HEK293T (cell line): ENCODE measurements at places on chromosomes 5 and 9.
A peak's percentile ranks its signal among the peaks of the same experiment; 100 is the strongest.

DNA sequence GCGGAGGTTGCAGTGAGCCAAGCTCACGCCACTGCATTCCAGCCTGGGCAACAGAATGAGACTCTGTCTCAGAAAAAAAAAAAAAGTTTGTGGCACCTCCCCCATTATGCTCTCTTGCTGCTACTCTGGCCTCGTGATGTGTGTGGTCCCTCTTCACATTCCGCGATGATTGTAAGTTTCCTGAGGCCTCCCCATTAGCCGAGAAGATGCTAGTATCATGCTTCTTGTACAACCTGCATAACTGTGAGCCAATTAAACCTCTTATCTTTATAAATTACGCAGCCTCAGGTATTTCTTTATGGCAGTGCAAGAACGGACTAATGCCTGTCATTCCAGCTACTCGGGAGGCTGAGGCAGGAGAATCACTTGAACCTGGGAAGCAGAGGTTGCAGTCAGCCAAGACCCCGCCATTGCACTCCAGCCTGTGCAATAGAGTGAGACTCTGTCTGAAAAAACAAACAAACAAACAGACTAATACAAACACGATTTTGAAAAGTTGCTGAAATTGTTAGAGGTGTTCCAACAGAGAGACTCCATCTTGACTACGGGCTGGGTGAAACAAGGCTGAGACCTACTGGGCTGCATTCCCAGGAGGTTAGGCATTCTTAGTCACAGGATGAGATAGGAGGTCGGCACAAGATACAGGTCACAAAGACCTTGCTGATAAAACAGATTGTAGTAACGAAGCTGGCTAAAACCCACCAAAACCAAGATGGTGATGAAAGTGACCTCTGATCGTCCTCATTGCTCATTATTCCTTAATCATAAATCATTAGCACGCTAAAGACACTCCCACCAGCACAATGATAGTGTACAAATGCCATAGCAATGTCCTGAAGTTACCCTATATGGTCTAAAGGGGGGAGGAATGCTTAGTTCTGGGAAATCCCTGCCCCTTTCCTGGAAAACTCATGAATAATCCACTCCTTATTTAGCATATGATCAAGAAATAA is 8.3 kb upstream of the AFF4 start:
- DNase-seq, result no peak

GRCh38 chr9:130626249-130626996 is 38.0 kb upstream of the PRDM12 start:
- peak; percentile 32 for DNase-seq

- no peak for DNase-seq
These were observed 28.4 kb upstream of the TLE1 start for GRCh38 chr9:81717747-81718077.

DNA sequence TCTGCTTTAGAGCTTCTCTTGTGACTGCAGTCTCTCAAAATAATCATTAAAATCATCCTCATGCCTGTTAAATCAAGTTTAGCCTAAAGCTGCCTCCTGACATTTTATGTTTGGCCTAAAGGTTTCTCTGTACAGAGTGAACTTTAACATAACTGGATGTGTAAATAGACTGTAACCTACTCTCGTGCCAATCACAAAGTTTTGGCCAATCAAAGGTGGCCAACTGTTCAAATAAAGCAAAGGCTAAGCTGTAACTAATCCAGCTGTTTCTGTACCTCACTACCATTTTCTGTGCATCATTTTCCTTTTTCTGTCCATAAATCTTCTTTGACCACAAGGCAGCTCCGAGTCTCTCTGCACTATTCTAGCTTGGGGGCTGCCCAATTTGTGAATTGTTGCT is 86.2 kb downstream of the GCNT1 start:
- no peak for DNase-seq

- DNase-seq, result no peak
These were observed 287.7 kb downstream of the FER start for GRCh38 chr5:109035436-109035835.

- DNase-seq, result no peak
These were observed 98.4 kb downstream of the TARS1 start for GRCh38 chr5:33539212-33539611.

GRCh38 chr5:53389093-53389492 is 91.3 kb upstream of the FST start:
- no peak for DNase-seq

GRCh38 chr5:62589504-62589903 is 10.9 kb downstream of the LRRC70 start:
- DNase-seq, result no peak

DNA sequence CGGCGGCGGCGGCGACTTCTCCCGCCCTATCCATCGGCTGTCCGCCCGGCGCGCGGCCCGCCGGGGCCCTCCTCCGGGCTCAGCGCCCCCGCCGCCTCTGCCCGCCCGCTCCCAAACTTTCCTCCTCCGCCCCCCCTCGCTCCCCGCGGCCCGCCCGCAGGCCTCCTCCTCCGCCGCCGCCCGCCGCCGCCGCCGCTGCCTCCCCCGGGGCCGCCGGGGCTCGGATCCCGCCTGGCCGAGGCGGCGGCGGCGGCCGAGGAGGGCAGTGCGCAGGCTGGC is 460 bp upstream of the PBX3 start:
- DNase-seq, result no peak

- no peak for DNase-seq
These were observed 9.9 kb downstream of the ZBED3 start for GRCh38 chr5:77076961-77077828.

DNA sequence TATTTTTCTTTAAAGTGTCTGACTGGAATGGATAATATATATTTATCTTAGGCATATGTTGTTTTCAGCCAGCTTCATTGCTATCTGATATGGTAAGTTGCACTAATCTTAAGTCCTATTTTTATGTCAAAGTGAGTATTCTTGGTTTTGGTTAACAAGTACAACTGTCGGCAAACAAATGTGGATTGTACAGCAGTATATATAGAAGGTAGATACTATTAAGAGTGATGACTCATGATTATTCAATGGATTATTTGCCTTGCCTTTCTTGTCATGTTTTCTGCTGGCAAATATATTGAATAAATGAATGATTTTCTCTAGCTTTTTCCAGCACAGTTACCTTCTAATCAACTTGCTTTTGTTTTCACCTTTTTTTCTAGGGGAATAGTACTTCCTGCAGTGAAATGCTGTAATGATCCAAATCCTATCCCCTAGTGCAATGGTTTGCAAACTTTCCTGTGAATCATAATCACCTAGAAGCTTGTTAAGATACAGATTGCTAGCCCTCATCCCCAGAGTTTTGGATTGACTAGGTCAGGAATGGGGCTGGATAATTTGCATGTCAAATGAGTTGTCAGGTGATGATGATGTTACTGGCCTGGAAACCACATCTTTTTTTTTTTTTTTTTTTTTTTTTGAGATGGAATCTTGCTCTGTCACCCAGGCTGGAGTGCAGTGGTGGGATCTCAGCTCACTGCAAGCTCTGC is 60.8 kb upstream of the ARRDC3 start:
- no peak for DNase-seq

- no peak for DNase-seq
These were observed 19.2 kb upstream of the EXOC3 start for GRCh38 chr5:423626-424261.
